ENCODE measurements at places on chromosomes 1 and 21. TPM values are rescaled to one million over a fixed set of nuclear protein-coding genes. Genes with fewer than 3 reads are reported as not detected.

- DNase-seq, result no peak
Measured at GRCh38 chr1:44296086-44296485, 59.0 kb downstream of the ERI3 start.

DNA sequence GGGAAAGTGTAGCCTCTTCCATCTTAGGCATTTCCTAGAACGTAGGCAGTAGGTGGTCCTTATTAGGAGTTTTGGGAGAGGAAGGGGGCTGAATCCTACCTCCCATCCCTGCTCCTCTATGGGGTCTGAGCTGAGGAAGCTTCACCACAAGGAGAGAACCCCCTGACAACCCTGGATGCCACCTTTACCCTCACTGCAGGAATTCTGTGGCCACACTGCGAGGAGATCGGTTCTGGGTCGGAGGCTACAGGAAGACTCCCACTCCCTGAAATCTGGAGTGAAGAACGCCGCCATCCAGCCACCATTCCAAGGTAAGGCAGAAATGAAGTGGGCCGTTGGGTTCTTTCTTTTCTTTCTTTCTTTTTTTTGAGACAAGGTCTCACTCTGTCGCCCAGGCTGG lies 1.5 kb downstream of the MX1 start:
- DNase-seq, result no peak

STYXL2 gene
- total RNA-seq, result not detected

SYTL1 gene
- total RNA-seq, result not detected

DNA sequence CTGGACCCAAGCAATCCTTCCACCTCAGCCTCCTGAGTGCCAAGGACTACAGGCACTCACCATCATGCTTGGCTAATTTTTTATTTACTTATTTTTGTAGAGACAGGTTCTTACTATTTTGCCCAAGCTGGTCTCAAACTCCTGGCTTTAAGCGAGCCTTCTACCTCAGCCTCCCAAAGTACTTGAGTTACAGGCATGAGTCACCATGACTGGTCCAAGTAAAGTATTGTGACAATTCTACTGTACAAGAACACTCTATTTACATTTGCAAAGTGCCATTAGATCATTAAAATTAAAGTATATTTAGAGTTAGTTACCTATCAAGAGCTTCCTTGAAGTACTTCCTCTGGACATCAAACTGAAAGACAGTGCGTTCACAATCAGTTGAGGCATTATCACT lies 44.8 kb downstream of the NRDC start:
- DNase-seq, result no peak

DNA sequence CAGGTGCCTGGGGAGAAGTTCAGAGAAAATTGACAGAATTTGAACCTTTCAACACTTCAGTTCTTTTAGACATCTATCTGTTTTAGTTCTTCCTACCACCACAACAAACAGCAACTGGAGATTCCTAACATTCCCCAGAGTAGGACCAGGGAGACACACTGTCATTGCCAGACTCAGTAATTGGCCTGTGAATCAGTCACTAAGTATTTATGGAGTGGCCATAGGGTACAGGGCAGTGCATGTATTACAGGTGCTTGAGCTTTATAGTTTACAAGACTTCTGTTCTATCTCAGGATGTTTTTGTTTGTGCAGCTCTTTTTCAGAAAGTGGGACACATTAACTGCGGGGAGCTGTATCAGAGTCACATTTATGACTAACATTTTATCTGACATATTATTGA lies 1.7 kb downstream of the CDC14A start:
- no peak for DNase-seq

DNA sequence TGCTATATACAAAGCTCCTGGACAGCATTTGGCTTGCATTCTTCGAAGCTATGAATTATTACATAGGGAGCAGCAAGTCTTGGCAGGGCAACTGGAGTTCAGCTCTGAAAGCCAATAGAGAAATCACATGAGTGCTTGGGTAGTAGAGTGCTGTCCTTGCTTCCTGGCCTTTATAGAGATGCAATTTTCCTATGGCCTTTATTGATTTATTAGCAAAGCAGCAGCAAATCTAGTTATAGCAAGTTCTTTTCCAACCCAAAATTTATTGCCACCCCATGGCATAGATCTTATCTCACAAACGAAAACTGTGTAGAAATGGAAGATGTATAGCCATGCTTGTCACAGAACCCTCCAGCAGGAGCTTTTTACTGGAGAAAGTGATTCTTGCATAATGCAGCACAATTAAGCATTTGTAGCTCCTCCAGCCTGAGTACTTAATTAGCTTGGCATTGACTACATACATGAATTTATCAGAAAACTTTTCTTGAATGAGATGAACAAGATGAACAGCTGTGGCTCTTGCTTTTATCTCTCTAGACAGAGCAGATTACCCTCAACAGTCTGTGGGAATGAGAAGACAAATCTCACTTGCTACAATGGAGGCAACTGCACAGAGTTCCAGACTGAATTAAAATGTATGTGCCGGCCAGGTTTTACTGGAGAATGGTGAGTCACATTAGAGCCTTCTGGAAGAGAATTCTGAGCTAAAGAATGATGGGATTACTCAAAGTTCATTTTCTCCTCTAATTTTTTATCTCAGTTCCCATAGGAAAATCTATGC lies 170.1 kb downstream of the CRB1 start:
- DNase-seq, result no peak

- no peak for DNase-seq
Measured at GRCh38 chr1:108570128-108570527, 10.2 kb downstream of the EEIG2 start.

CCDC30 gene
- total RNA-seq, result 0.56 TPM

DNA sequence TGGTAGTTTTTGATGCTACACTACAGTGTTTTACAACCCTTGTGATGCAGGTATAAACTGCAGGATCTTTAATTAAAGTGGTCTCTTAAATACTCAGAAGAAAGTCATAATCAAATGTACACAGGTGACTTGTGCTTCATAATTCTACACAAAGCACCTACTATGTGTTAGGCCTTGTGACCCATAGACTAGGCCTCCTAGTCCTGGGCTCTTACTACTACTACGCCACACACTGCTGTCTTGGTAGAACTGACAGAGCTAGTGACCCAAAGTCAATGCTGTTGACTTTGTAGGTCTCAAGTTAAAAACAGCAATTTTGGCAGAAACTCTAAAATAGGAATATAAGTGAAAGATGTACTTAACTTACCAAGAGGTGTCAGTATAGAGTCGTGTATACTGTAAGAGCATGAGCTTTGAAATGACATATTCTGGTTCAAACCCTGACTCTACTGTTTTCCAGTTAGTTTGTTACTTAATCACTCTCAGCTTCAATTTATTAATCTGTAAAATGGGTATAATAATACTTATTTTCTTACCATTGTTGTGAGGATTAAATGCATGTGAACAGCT lies 48.6 kb upstream of the LMO4 start:
- DNase-seq, result no peak

DNA sequence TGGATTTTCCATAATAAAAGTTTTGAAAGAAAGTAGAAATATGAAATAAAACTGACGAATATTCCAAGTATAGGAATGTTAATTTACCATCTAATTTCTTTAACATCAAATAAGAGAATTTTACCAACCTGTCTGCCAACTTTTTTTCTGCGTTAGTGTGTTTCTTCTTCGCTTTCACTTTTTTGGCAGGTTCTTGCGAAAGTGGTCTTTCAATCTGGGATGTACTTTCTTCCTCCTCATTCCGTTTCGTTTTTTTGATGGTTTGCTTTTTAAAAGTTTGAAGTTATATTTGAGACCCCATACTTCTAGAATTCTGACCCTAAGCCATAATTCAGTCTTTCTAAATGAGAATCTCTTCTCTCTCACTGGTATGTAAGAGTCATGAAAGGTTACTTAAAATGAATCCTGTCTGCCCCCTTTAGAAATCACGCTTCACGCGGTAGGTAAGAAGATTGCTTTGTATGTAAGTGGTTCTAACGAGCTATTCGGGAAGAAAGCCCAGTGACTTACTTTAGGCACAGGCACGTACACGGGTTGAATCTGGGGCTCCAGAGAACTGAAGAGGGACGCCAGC lies 580 bp downstream of the RBM34 start:
- no peak for DNase-seq

CFHR3 gene
- not detected for total RNA-seq
